ENCODE measurements at places on chromosomes 7 and 10. TPM values are rescaled to one million over a fixed set of nuclear protein-coding genes. Genes with fewer than 3 reads are reported as not detected.

MALRD1 gene
- polyA plus RNA-seq: 0.95 TPM

OR2A42 gene
- polyA plus RNA-seq: 0.52 TPM

MICALL2 gene
- 7.6 TPM for polyA plus RNA-seq

SPDYE6 gene
- polyA plus RNA-seq: 3.0 TPM

FAM204A gene
- polyA plus RNA-seq: 44.5 TPM

GDF2 gene
- polyA plus RNA-seq: not detected

CTTNBP2 gene
- 1.4 TPM for polyA plus RNA-seq

GRCh38 chr7:29177963-29178600 is 16.5 kb upstream of the CHN2 start:
- DNase-seq: peak; percentile 84

DNA sequence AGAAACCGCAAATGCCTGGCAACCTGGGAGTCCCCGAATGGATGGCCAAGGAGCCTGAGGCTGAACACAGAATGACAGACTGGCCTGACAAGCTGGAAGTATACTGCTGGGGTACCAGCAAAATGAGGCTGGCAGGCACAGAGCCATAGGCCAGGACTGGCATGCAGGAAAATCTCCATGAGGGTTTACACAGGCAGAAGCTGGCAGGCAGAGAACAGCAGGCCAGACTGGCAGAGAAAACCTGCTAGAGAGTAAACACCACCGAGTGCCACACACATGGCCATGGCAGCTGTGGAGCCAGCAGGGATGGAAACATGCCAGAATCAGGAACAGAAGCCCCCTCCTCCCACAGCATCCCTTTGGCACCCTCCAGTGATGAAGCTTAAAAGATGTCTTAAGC is 63.4 kb downstream of the CRPPA start:
- DNase-seq: peak; percentile 60

DNA sequence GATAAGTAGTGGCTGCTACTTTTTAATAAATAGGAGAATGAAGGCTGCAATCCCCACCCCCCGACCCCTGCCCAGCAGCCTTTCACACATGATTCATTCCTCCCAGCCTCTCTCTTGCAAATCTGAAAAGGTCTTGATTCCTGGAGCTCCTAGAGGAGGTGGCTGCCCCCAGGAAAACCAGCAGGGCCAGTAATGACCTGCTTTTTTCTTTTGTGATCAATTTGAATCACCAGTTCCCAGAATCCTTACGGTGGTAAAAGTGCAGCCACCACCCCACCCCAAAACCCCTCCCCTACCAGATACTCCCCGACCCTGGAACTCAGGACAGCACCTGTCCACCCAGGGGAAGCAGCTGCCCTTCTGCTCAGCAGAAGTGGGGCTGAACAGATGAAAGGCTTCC is 108.9 kb downstream of the C10orf105 start:
- DNase-seq: no peak

DNA sequence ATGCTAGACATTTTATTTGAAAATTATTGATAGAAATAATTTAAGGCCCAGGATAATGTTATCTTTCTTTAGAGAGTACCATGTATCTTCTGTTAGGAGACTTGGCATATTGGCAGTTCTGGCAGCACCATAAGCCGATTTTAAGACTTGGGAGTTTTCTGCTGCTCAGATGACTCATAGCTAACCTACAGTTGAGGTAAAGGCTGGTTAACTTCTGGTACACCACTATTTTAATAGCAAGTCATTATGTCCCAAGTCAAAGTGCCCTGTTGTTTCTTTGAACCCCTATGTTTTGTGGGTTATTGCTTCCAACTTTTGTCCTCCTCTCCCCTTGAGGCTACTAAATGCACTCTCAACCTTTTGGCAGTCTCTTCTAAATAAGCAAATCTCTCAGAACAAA is 25.2 kb downstream of the ATRNL1 start:
- no peak for DNase-seq

GRCh38 chr10:68565658-68566057 is 5.5 kb downstream of the TET1 start:
- no peak for DNase-seq

GRCh38 chr10:103481974-103482531 is 3.0 kb upstream of the CALHM3 start:
- DNase-seq: peak; percentile 75

- DNase-seq: peak; percentile 18
These were observed 16.6 kb upstream of the GTPBP4 start for GRCh38 chr10:971613-972012.

DNA sequence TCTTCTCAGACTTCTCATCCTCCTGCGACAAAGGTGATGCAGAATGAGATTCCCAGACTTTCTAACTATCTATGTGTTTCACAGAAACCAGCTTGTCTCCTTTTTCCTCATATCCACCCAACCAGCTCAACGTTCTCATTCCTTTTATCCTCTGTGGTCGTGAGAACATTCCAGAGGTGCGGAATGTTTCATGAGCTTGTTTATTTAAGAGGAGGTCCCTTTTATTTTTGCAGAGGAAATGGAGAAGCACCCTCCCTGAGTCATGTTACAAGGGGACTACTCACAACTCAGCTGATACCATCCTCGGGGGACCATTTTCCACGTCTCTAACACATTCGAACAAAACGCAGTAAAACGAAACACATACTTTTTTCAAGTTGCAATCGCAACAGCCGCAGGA is 93.2 kb downstream of the ZRANB1 start:
- DNase-seq: no peak

DNA sequence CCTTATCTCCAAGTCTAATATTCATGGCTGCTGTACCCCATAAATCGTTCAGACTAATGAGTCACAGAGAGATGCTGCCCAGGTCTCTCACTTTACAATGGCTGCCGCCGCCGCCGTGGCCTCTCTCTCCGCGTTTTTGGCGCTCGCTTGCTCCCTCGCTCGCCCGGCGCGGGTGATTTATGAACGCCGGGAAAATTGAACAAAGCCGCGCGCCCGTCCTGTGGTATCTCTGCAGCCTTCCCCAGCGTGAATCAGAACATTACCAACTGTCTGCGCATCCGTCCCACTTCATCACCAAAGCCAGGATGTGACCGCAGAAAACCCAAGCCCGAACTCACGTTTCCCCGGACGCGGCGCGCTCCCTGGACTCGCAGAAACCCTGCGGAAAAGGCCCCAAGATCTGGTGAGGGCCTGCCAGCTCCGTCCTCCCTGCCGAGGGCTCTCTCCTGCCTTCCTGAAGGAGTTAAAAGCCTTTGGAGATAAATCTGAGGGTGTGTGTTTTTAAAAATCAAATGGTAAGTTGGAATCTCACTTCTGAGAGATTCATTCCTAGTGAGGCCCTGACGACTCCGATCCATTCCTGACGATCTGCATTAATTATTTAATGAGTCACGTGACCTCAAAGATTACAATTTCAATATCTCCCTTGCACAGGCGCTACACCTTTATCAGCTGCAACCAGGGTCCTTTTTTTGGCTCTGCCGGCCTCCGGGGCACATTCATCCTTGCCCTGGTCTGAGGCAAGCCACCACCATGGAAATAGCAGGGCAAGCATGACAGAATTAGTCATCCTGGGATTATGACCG is 6.3 kb downstream of the HOXA4 start:
- DNase-seq: no peak

DNA sequence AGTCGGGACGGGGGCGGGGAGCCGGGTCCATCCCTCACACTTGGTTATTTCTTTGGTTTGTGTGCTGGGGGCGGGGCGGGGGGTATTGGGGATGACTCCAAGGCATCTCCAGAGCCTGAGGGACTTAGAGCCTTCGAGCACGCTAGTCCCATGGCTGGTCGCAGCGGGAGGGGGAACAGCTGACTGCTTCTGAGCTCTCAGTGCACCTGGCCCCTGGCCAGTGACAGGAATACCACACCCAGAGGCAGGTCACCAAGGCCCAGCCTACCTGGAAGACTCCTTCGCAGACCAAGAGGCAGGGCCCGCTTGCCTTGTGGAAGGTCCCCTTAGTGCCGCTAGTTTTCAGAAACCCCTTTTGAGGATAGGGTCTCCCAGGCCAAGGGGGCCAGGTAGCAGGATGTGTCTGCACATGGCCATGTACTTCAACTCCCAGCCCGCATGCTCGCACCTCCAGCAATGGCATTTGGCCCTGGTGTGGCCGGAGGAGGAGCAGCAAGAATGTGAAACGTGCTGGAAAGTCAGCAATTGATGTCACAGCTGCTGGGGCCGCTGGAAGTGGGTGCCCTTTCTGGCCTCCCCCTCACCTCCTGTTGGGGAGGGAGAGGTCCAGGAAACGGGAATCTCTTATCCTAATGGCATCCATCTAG is 40.3 kb downstream of the AGAP3 start:
- DNase-seq: no peak

DNA sequence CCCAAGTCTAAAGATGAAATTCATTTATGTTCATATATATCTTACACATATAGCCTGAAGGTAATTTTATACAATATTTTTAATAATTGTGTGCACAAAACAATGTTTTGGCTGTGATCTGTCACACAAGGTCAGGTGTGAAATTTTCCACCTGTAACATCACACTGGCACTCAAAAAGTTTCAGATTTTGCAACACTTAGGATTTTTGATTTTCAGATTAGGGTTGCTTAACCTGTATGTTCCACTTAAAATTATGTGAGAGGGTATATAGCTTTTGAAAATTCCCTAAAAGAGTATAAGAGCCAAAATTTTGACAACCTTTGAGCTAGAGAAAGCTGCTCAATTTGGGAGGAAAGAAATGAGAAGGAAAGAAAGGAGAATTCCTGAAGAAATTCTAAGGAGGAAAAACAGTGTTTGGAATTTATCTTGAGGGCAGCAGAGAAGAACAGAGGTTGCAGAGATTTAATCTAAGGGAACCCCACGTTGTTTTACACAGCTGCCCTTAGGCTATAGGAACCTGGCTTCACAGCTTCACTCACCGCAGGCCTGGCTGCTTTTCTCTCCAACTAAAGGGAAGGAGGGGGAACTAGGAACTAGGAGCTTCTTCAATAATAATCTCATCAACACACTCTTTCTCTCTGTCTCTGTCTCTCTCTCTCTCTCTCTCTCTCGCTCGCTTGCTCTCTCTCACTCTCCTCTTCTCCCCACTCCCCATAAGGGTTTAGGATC is 8.5 kb downstream of the VOPP1 start:
- DNase-seq: no peak

- no peak for DNase-seq
These were observed 171.4 kb upstream of the PPP2R2D start for GRCh38 chr10:131729361-131729760.

DNA sequence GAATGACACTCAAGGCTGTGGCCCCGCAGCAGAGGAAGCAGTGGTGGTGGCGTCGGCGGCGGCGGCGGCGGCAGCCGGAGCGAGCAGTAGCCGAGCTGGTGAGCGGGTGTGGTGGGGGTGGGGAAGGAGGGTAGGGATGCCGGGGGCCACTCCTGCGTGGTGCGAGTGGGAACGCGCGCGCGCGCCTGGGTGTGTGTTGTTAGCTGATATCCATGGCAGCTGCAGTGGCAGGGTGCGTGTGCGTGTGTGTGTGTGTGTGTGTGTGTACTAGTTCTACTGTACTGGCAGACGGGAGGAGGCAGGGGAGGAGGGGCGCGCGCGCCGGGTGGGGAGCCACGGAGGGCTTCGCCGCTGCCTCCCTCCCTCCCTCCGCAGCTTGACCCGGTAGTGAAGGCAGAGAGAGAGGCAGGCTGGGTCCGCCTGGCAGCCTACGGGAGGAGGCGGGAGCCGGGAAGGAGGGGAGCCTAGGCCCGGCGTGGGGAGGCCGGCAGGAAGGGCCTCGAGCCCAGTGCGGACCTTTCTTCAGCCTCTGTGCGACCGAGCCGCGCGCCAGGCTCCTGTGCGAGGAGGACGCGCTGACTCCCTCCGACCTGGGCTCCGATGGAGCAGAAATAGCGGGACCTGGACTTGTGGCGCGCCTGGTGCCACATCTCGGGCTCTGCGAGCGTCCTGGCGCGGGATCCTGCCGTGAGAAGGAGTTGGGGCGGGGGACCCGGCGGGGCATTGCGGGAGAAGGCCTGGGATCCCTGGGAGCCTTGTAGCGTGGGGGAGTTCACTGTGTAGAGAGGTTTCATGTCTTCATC is at the start of gene MAGI2:
TSS of gene MAGI2 (minus strand) at position 110 of the 803 bp plus-strand sequence. CDS start 347 bp downstream, outside the sequence.
- peak; percentile 94 for DNase-seq

- peak; percentile 93 for DNase-seq
These were observed 198.3 kb downstream of the PRKG1 start for GRCh38 chr10:51272555-51272954.

GRCh38 chr10:5547681-5547930 is 22.8 kb downstream of the CALML3 start:
- DNase-seq: no peak

DNA sequence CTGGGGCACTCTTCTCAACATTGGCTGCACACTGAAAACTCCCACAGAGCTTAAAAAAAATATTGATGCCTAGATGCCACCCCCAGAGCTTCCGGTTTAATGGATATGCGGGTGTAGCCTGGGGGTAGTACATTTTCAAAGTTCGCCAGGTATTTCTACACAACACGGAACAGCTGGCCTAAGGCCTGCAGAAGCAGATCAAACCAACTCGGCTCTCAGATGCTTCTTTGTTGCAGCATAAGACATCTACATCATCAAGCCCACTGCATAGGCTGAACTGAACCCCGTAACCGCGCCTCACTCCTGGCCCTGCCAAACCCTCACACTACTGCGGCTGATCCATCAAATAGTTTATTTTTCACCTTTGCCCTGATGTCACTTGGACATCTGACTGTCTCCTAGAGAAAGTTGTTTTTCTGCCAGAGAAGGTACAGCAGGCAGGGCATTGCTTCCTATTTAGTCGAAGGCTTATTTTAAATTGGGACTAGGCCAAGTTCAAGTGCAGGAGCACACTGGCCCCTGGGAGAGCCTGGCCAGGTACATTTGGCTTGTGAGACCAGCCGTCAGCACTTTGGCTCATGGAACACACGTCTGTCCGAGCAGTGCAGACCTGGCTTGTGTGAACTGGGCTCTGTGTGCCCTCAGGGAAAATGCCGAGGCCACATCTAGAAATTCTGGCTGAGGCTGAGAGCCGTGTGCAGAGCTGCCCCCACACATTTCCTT is 113.3 kb downstream of the TACC2 start:
- DNase-seq: no peak

GRCh38 chr10:127441350-127442219 is 107.5 kb upstream of the NPS start:
- no peak for DNase-seq

GRCh38 chr7:27958933-27959548 is 219.1 kb downstream of the TAX1BP1 start:
- no peak for DNase-seq

Data from muscle of leg (tissue), 16 donors.